Right cardiac atrium (tissue), 5 donors: ENCODE measurements at places on chromosomes 12 and 14. TPM values are rescaled to one million over a fixed set of nuclear protein-coding genes. Genes with fewer than 3 reads are reported as not detected.

DNA sequence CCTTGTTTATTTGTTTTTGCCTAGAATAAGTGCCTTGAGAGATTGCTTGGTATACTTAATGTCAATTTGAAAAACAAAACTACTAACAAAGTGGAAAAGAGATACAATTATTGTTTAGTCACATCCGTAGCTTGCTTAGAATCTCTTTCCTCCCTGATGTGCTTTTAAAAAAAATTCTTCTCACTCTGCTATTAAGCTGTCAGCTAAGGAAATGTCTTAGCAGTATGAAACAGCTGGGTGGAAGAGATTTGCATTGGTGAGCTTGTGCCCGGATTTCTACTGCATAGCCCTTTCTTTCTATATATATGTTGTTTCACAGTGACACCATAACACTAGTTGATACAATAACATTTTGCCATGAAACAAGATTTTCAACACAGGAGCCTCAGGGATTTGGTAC lies 229.4 kb upstream of the RGS6 start:
- DNase-seq = no peak

GRCh38 chr14:51129130-51129529 lies 34.2 kb upstream of the TRIM9 start:
- no peak for DNase-seq

DNA sequence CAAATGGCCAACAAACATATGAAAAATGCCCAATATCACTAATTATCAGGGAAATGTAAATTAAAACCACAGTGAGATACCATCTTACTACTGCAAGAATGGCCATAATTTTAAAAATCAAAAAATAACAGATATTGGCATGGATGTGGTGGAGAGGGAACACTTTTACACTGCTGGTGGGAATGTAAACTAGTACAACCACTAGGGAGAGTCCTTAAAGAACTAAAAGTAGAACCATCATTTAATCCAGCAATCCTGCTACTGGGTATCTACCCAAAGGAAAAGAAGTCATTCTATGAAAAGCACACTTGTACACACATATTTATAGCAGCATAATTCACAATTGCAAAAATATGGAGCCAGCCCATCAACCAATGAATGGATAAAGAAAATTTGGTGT lies 459.7 kb downstream of the GXYLT1 start:
- DNase-seq = no peak

GRCh38 chr14:83757916-83758315 lies 1772.0 kb upstream of the FLRT2 start:
- DNase-seq = no peak

- no peak for DNase-seq
Observed at GRCh38 chr12:9706086-9706685, 26.7 kb downstream of the CLECL1 start.

GRCh38 chr14:96156804-96157760 lies 47.6 kb upstream of the BDKRB2 start:
- DNase-seq = no peak

GRCh38 chr14:103286968-103287850 lies 46.8 kb upstream of the EIF5 start:
- no peak for DNase-seq

DNA sequence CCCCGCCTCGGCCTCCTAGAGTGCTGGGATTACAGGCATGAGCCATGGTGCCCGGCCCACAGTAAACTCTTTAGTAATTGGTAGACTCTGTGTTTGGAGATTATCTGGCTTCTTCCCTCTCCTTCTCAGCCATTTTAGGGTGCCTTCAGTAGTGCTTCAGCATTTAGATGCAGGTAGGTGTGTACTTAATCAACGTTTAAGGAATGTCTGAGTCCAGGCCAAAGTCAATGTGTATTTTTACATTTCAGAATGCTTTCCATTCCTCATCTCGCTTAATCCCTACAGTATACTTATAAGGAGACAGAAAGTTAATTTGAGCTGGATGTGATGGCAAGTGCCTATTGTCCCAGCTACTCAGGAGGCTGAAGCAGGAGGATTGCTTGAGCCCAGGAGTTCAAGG lies 20.5 kb upstream of the MGP start:
- no peak for DNase-seq

- DNase-seq = no peak
Observed at GRCh38 chr14:72594099-72594901, 299.6 kb downstream of the DPF3 start.

DNA sequence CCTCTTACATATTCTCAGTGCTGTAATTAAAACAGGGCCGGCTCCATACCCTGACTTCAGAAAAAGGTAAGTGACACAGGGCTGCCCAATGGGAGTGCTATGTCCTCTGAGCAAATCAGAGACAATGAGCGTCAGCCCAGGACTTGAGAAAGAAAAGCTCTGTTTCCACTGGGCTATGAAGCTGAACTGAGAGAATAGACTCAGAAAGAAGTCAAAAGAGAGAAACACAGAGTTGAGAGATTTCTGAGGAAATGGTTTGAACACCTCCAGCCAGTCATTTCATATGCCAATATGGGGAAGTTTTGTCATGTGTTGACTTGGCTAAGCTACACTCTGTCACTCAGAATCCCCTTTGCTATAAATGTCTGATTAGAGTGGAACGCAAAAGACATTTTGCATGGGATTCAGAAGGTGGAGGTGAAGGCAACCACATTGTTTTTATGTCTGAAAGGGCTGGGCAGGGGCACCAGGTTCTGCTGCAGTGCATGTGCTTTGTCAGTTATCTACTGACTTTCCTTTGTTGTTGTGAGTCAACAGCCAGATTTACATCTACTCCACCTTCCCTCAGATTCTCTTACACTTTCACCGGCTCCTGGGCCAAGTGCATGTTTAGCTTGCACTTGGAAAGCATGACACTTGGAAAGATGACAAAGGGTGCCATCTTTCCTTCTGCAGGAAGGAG lies 313.3 kb downstream of the DUSP6 start:
- DNase-seq = no peak

- peak; percentile 47 for DNase-seq
Observed at GRCh38 chr12:47781479-47782371, 8.7 kb downstream of the SLC48A1 start.

DNA sequence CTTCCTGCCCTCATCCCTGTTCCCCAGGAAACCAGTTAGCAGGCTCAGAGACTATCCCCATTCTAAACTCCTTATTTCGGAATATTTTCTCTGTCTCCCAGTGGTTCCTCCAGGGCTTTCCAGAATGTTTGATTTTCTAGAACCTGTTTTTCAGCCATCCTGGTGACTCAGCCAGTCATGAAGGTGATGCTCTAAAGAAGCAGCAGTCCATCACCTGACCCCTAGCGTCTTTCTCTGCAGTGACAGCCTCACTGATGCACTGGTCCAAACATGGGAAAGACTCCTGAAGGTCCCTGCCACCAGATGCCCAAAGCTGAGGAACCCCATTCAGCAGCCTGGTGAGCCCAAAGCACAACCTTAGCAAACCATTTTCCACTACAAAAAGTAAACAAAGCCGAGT lies 212.6 kb downstream of the PHETA1 start:
- no peak for DNase-seq

DNA sequence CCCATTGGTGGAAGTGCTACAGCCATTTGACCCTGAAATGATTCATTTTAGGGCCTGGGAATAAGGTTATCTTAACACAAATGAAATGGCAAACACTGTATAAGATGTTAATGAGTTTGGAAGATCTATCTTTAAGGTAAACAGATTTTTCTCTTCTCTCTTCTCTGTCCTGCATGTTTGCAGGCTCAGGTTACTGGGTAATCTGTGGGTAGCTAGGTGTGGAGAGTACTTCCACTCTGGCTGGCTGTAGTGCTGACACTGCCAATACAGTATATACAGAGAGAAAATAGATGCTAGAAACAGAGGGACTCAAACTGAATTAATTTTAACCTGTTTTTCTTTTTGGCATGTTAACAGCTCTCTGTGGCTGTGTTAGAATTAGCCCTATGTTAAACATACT lies 84.6 kb downstream of the SLC38A6 start:
- no peak for DNase-seq

GRCh38 chr14:72480464-72481243 lies 413.2 kb downstream of the DPF3 start:
- DNase-seq = peak; percentile 28

DNA sequence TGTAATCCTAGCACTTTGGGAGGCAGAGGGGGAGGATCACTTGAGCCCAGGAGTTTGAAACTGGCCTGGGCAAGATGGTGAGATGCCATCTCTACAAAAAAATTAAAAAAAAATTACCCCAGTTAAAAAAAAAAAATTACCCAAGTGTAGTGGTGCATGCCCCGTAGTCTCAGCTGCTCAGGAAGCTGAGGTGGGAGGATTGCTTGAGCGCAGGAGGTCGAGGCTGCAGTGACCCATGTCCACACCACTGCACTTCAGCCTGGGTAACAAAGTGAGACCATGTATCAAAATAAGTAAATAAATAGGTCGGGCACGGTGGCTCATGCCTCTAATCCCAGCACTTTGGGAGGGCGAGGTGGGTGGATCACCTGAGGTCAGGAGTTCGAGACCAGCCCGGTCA lies 128.8 kb downstream of the VRK1 start:
- no peak for DNase-seq

- DNase-seq = no peak
Observed at GRCh38 chr12:117499759-117500485, 138.5 kb upstream of the NOS1 start.

DNA sequence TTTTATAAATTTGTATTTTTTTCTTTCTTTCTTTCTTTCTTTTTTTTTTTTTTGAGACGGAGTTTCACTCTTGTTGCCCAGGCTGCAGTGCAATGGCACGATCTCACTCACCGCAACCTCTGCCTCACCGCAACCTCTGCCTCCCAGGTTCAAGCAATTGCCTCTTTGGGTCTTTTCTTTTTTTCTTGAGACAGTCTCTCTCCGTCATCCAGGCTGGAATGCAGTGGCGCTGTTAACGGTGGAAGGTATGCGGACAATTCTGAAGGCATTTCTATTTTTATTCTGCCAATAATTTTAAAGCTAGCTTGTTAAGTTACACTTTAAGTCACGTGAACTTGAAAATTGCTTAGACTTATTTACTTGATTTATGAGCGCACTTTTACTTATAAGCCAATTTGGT lies 8.8 kb upstream of the PHC1 start:
- no peak for DNase-seq

DNA sequence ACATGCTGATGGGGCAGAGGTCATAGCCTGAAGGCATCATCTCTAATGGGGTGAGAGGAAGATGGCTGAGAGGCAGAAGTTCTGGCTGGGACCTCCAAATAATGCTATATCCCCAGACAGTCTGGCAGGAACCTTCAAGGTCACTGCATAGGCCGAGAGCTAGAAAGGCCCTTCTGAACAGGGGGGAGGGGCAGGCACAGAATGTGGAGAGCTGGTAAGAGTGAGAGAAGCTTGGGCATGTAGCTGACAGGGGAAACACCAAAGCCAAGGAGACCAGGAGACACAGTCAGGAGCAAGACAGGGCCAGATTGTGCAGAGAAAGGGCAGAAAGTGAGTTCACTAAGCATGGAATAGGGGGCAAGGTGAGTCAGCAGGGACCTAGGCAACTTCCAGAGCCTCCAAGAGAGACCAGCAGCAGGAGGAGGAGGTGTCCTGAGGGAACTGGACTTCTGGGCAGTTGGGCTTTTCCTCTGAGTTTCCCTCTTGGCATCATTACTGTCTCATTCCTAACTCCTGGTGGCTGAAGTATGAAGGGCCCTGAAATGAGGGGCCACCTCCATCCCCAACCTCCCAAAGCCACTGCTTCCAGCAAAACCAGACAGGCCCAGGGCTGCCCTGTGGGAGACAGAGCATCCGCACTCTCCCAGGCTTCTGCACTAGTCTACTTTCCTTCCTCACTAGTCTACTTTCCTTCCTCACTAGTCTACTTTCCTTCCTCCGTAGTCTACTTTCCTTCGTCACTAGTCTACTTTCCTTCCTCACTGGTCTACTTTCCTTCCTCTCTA lies 17.1 kb downstream of the ANO2 start:
- DNase-seq = no peak

DNA sequence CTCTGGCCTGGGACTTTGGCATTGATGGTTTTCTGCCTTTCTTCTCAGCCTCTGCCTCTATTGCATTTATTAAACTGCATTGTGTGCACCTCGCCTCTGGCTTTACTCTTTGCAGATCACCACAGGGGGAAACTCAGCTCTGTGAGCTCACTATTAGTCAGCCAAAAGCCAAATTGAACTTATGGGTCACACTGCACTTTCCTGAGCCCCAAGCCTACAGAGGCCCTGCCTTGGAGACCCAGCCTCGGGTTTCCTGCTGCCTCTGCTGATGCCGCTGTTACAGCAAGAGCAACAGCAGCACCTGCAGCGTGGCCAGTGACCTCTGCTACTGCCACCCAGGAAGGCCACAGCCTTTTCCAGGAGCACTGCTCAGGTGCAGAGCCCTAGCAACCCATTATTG lies 122.5 kb downstream of the DAD1 start:
- no peak for DNase-seq

GRCh38 chr14:104461676-104462449 lies 117.7 kb upstream of the C14orf180 start:
- no peak for DNase-seq

GRCh38 chr12:132579744-132580143 lies 30.6 kb downstream of the LRCOL1 start:
- peak; percentile 76 for DNase-seq

- DNase-seq = peak; percentile 23
Observed at GRCh38 chr12:3704512-3705353, 48.2 kb downstream of the CRACR2A start.

DNA sequence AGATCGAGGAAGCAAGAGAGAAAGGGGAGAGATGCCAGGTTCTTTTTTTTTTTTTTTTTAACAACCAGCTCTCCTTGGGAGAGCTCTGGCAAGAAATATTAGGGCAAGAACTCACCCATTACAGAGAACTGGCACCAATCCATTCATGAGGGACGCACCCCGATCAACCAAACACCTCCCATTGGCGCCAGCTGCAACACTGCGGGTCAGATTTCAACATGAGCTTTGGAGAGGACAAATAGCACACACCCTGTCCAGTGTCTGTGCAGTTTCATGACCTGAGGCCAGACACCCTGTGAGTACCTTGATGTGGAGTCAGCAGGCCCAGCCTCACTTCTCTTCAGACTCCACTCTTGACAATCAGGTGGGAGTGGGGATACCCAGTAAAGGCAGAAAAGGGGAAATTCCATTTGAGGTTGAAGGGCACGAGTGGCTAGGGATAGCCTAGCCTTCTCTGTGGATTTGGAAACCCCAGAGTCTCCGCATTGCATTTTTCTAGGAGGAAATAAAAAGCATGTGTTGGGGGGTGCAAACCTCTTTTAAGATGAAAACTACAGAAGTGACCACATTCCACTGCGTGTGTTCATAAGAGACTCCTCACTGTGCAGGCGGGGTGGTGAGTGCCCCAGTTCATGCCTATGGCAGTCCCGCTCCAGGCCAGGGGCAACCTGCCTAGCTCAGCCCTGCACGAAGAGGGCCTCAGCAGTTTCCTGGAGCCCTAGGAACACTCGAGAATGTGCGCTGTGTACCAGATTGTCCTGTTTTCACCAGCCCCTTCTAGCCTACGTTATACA lies 42.4 kb upstream of the GPATCH2L start:
- no peak for DNase-seq

Gene POTEM
- not detected for total RNA-seq

Gene LHX5
- not detected for total RNA-seq

Gene TMEM260
- total RNA-seq = 7.0 TPM

Gene KRT73
- total RNA-seq = not detected

Gene FGF6
- not detected for total RNA-seq

Gene SIX6
- total RNA-seq = not detected

Gene SYNDIG1L
- total RNA-seq = not detected

Gene SLC25A47
- total RNA-seq = not detected

Gene RAB15
- 48.1 TPM for total RNA-seq

Gene TULP3
- 14.8 TPM for total RNA-seq

Gene SLC6A13
- total RNA-seq = 4.4 TPM

Gene PLEKHG7
- not detected for total RNA-seq

Gene PPP1CC
- total RNA-seq = 175 TPM
